Hindlimb muscle (tissue), 1 donor: ENCODE measurements at places on chromosomes 11 and 22.

DNA sequence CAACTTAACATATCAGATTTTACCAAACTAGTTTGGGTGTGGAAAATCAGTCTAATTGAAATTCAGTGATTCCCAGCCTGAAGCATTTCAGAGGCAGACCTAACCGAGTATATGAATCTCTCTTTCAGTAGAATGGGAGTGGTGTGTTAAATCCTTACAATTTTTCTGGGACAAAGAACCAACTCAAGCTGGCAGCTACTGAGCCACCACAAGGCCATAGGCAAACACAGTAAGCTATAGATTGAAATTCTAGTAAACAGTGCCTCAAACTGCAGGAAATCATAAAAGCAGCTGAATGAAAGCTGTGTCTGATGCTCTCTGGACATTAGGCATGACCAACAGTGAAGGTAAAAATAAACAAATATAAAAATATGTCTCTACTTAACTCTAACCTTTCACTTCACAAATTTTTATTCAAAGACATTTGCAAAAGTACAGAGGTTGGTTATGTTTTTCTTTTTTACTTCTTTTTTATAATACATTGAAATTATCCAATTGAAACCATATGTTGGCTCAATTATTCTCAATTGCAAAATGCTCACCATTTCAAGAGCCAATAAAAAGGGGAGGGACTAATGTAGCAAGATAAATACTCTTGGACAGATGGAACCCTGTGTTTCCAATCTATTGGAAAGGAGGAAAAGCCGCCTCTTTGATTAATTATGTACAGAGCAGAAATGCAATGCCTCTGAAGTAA lies 35.8 kb upstream of the FIBIN start:
- no peak for DNase-seq

GRCh38 chr11:122306831-122307391 lies 190.9 kb upstream of the BLID start:
- no peak for DNase-seq

GRCh38 chr11:16154715-16155396 lies 201.5 kb downstream of the SOX6 start:
- no peak for DNase-seq

DNA sequence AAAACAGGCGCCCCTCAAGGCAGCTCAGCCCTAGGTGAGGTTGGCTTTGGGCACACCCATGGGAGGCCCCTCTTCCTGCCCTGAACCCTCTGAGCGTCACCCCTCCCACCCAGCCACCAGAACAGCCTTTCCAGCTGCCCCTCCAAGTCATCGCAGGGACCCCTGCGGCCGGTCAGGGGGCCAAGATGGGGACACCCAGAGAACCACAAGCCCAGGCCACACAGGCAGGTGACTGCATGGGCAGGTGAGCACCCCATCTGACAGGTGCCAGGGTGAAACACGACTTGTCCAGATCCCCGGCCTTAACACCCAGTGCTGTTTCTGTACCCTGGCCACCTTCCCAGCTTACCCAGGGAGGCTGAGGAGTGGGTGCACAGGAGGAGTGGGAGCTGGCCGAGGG lies 24.6 kb upstream of the GRAMD4 start:
- DNase-seq, result no peak

DNA sequence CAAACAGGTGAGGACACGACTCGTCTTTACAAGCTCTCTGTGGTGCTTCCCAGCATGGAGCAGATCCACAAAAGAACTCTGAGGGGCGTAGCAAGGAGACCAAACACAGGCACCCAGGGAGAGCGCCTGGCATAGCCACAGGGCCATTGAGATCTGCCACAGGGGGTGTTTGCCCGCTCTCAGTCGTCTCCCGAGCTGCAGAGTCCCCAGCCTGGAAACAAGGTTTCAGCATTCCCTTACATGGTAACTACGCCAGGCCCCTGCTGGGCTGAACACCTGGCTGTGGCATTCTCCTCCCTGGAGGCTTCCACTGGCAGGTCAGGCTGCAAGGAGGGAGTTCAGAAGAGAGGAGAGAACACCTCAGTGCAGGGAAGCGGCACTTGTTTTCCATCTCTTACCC lies 962.1 kb downstream of the NTM start:
- no peak for DNase-seq

DNA sequence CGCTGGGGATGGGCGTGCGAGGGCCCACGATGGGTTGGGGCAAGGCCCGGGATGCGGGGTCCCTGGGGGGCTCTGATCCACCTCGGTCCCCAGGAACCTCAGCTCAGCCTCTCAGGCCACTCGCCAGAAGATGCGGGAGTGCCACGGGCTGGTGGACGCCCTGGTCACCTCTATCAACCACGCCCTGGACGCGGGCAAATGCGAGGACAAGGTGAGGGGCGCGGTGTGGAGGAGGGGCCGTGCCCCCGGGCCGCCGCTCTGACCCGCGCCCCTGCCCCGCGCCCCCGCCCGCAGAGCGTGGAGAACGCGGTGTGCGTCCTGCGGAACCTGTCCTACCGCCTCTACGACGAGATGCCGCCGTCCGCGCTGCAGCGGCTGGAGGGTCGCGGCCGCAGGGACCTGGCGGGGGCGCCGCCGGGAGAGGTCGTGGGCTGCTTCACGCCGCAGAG lies 6.3 kb downstream of the PKP3 start:
- no peak for DNase-seq

DNA sequence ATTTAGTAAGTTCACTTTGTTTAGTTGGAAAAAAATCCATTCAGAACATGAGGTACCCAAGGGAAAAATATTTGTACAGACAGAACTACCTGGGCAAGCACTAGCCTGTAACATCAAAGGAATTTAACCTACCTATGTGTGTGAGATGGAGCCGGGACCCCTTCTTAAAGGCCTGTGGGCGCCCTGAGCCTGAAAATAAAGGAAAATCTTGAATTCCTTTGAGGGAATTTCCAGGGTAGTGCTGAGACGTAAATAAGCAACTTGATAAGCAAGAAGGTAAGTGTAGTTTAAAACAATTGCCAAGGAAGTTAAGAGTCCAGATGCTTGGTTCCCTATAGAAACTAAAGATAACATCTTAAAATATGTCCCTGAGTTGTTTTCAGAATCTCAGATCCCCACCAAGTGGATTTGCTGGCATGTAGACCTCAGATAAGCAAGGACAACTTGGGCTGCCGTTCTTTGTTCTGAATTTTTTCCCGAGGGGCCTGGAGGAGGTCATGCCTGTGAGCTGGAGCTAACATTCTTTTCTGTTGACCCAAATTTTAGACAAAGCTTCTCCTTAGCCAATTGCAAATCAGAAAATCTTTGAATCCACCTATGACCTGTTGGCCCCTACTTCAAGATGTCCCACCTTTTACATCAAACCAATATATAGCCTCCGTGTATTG lies 31.0 kb downstream of the MED17 start:
- no peak for DNase-seq

- DNase-seq, result no peak
These were observed 28.1 kb downstream of the CYB5R2 start for GRCh38 chr11:7645206-7645605.

DNA sequence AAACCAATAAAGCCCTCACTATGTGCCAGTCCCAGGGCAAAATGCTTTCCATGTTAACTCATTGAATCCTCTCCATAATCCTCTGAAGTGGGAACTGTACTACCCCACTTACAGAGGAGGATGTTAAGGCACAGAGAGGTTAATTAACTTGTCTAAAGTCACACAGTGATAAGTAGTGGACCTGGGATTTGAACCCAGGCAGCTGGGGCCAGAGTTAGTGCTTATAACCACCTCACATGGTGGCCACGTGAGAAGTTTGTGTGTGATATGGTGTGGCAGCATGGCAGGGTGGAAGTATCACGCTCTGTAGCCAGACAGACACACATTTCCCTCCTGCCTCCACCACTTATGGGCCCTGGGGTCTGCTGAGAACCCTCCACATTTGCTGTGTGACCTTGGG lies 16.5 kb downstream of the PARVG start:
- no peak for DNase-seq

- no peak for DNase-seq
These were observed 39.2 kb upstream of the CHST1 start for GRCh38 chr11:45704635-45705034.

- DNase-seq, result no peak
These were observed 18.0 kb downstream of the TBRG1 start for GRCh38 chr11:124640666-124641065.

- DNase-seq, result no peak
These were observed 579 bp upstream of the PHLDB1 start for GRCh38 chr11:118606844-118607228.

DNA sequence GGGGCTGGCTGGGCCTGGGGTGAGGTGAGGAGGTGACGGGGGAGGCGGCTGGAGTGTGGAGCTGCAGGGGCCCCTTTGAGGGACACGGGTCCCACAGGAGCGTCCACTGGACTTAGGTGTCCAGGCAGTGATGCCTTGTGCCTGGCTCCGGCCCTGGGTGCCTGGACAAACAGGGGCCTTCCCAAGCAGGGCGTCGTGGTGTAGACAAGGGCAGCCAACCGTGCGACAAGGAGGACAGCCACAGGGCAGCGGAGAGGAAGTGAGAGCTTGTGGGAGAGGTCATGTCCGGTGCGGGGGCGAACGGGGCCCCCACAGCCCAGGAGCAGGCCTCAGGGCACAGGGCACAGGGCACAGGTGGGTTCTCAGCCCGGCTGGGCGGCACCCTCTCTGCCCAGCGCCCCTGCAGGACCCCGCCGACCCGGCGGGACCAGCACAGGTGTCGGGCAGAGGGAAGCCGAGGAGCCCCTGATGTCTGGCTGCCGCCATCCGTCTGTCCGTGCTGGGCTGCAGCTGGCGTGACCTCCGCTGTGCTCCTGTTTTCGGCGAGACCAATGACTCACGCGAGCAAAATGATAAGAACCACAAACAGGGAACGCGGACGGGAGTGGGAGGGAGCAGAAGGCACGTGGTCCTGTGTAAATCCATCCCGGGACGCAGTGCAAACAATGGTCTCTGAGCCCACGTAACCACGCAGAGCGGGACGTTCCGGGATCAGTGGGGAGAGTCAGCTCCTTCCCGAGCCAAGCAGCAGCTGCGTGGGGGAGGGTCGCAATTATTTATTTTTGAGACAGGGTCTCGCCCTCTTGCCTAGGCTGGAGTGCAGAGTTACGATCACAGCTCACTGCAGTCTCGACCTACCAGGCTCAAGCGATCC lies 49.1 kb upstream of the A4GALT start:
- DNase-seq, result no peak

DNA sequence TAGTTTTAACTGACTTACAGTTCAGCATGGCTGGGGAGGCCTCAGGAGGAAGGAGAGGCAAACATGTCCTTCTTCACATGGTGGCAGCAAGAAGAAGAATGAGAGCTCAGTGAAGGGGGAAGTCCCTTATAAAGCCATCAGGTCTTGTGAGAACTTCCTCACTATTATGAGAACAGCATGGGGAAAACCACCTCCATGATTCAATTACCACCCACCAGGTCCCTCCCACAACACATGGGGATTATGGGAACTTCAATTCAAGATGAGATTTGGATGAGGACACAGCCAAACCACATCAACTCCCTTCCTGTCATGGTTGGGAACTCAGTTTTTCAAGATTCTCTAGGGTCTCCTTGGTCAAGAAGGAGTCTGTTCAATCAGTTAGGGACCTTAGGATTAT lies 432.9 kb upstream of the CNTN5 start:
- no peak for DNase-seq

DNA sequence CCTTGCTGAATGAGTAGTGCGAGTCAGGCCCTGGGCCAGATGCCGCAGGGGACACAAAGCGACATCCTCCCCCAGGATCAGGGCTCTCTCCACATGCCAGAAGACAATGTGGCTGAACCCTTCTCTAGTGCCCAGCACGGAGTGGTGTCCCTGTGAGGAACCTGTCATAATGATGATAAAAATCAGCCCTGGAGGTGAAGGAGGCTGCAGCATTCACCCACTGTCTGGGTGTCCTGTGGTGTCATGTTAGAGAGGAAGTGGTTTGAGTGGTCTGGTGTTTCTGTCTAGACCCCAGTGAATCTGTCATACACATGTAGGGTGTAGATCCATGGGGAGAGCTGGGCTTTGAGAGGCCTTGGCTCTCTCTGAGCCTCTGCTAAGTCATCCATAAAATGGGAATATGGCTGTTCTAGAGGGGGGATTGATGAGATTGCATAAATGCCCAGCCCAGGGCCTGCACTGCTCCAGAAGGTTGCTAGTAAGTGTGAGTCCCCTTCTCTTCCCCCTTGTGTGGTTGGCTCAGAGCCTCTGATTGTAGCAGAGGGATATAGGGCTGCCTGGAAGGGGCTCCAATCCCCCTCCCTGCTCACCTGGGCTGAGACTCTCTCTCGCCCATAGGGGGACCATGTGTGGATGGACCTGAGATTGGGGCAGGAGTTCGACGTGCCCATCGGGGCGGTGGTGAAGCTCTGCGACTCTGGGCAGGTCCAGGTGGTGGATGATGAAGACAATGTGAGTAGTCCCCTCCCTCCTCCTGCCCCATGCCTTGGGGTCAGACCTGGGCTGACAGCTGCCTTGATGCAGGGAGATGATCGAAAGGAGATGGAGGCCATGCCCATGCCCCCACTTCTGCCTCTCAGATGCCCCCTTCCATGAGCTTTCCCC lies 14.3 kb downstream of the MYO7A start:
- no peak for DNase-seq

GRCh38 chr11:11611381-11611780 lies 10.4 kb downstream of the GALNT18 start:
- DNase-seq, result no peak

DNA sequence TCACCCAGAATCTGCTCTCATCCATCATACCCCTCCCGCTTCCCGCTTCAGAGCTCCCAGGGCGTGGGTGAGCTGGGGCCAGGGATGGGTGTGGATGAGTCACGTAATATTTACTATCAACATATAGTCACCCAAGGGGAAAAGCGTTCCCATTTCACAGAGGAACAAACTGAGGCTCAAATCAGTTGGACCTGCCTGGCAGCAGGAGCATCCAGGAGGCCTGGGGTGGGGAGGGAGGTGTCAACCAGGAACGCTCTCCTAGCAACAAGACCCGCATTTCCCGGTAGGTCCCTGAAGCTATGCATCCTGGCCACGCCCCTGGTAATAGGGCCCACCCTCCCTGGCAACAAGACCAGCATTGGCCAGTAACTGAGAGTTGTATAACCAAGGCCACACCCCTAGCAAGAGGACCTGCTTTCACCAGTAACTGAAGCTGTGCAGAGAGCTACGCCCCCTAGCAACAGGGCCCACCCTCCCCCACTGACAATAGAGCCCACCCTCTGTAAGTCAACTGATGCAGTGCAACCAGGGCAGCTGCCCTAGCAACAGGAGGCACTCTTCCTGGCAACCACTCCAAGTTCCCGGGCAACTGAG lies 32.7 kb upstream of the TXNRD2 start:
- no peak for DNase-seq

- DNase-seq, result no peak
These were observed 558.5 kb downstream of the MIAT start for GRCh38 chr22:27215871-27216270.

DNA sequence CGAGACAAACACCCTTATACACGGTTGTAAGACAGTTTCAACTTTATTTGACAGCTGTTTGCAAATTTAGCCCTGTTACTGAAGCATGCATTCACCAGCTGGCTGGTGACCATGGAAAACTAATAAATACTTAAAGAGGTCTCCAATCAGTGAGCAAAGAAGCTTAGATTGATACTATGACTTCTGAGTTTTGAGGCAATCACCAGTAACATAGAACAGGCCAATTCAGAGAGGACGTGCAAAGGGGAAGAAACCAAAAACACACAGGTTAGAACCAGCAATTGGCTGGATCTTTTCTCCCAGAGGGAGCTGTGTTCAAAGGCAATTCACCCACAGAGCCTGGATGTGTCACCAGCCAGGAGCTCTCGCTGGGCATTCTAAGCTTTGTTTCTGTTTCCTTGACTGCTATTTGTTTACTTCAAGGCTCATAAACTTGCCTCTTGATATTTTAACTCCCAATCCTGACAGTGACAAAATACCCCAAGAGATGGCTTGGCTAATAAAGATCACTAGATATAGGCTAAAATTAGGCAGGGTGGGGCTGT lies 113.6 kb upstream of the MTMR2 start:
- DNase-seq, result no peak

- no peak for DNase-seq
These were observed 71.8 kb downstream of the GGTLC2 start for GRCh38 chr22:22716136-22716665.
